ENCODE measurements at places on chromosomes 5 and 9. TPM values are rescaled to one million over a fixed set of nuclear protein-coding genes. Genes with fewer than 3 reads are reported as not detected.

GRCh38 chr5:98341038-98342032 lies 432.1 kb upstream of the RGMB start:
- DNase-seq = no peak

- DNase-seq = no peak
Measured at GRCh38 chr9:14258156-14258555, 55.8 kb downstream of the NFIB start.

- no peak for DNase-seq
Measured at GRCh38 chr5:98639274-98639673, 134.2 kb upstream of the RGMB start.

The PCDHB9 gene
- total RNA-seq = 0.51 TPM

The PGM5 gene
- 4.2 TPM for total RNA-seq

The ANXA2R gene
- total RNA-seq = 0.54 TPM

All from pancreas (tissue), 10 donors.